ENCODE measurements at places on chromosomes 4 and X.

GRCh38 chr4:54696649-54697048 lies 38.9 kb downstream of the KIT start:
- no peak for DNase-seq

DNA sequence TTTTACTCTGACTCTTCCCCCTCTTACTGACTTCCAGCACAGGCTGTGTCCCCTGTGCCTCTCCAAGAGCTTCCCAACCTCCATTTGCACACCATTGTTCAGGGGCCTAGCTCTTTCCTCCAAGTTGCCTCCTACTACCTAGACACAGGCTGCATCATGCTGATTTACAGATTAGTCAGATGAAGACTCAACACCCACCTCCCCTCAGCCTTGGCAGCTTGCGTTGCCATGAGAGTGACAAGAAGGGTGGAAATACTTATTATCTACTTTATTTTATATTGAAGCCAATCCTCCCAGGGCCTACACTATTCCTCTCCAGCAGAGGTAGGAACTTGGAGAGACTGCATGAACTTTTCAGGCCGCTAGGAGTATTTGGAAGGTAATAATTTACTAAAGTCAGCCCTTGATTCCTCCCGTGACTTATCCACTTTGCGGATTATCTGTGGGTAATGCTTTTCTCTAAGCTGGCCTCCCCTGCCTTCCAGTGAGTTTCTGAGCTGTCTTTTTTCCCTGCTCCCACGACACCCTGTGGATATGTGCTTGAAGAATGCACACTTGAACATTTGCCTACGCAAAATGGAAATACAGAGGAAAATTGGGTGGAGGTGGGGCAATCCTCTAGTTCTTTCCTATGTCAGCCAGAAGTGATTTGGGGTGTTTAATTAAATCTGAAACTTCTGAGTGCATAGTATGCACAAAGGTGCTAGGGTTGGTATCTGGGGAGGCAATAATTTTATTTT lies 74.1 kb upstream of the TMEM164 start:
- no peak for DNase-seq

- no peak for DNase-seq
These were observed 7.4 kb downstream of the MBNL3 start for GRCh38 chrX:132481449-132481848.

GRCh38 chrX:148457279-148457678 lies 43.1 kb upstream of the AFF2 start:
- no peak for DNase-seq

- DNase-seq, result no peak
These were observed 23.8 kb downstream of the ENPP6 start for GRCh38 chr4:184193556-184194525.

DNA sequence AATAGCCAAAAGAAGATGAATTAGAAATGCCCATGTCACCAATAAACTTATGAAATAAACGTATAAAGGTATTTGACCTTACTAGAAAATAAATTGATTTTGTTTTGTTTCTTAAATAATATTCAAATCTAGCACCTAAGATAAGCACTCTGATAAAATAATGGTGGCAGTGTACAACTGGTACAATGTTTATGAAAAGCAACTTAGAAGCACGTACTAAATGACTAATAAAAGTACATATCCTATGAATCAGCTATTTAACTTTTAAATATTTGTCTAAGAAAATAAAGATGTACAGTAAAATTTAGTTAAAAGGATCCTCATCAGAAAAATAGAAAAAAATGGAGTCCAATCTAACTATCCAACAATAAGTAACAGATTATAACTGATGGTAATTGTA lies 6.7 kb downstream of the MANBA start:
- no peak for DNase-seq

DNA sequence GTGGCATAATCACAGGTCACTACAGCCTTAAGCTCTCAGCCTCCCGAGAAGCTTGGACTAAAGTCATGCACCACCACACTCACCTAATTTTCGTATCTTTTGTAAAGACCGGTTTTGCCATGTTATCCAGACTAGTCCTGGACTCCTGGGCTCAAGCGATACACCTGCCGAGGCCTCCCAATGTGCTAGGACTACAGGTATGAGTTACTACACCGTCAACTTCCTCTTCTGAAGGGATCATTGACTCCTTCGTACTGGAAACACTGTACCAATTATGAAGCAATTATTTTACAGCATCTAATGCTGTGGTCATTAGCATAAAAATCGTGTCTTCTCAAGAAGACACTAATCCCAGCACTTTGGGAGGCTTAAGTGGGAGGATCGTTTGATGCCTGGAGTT lies 35.2 kb downstream of the PDS5A start:
- DNase-seq, result no peak

DNA sequence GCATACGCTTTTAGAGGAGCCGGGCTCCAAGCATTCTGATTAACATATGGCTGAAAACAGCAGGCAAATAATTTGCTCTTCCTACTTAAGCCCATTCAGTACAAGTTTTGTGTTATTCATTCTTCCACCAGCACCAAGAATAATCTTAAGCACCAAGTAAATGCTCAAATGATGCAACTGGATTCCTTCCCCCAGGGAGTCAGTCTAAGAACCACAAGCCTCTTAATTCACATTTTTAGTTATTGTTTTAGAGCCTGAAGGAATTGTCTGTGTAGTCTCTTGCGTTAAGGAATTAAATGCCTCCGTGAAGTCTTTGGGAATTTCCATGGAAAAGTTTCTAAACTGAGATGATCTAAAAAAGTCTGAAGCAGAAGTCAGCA lies 61.5 kb upstream of the MAGEB2 start:
- DNase-seq, result peak; percentile 14

DNA sequence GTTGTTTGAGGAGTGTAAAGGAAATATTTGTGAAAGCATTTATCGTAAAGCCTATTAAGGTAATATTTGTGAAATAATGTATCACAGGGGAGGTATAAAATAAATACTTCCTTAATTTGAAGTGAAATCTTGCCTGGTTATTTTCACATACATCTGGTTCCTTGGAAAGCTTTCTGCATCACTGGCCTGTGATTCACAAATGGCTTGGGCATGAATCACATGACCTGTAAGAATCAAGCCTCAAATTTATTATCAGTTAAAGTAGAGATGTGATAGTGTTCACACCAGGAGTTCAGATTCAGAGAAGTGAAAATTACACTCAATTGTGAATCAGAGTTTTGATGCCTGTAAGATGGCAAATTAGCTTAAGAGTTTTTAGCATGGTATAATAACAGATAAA lies 1911.4 kb downstream of the STIM2 start:
- no peak for DNase-seq

DNA sequence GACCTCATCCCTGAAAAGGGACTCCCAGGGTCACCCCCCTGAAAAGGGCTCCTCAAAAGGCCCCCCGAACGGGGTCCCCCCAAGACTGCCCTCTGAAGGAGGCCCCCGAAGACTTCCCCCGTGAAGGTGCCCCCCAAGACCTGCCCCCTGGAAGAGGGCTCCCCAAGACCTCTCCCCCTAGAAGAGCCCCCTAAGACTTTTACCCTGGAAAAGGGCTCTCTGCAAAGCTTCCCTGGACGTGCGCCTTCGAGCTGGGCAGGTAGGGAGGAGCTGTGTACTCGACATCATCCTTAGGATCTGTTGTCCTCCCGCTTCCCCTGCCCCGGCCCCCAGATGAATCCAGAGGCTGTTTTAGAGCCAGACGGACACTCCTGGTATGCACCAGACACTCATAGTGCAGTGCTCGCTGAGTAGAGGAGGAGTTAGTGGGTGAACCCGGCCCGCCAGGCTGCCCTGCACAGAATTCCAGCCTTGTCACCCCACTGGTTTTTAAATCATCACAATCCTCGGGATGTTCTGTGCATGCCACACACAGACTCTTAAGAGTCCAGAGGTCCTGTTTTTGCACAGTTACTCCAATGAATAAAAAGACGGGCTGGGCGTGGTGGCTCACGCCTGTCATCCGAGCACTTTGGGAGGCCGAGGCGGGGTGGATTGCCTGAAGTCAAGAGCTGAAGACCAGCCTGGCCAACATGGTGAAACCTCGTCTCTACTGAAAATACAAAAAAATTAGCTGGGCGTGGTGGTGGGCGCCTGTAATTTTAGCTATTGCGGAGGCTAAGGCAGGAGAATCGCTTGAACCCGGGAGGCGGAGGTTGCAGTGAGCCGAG lies 5.7 kb upstream of the SLC25A6 start:
- no peak for DNase-seq

GRCh38 chr4:38058151-38058550 lies 98.0 kb downstream of the PTTG2 start:
- DNase-seq, result no peak

- no peak for DNase-seq
These were observed 155.8 kb downstream of the KCNIP4 start for GRCh38 chr4:21792736-21793135.

DNA sequence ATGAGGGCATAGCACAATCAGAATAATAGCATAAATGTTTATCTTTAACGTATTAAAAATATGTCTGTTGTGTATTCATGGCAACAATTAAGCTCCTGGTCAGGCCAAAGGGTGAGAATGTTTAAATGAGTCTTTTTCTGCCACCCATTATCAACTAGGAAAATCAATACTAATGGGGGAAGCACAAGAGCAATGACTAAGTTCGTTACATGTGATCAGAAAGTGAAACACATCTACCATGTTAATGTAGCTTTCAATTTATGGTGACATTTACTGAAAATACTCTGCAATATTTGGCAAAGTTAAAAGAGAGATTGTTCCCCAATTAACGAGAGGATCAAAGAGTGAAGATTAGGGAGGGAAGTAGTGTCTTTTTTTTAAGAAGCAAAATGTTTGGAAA lies 143.7 kb downstream of the NAA11 start:
- DNase-seq, result no peak

DNA sequence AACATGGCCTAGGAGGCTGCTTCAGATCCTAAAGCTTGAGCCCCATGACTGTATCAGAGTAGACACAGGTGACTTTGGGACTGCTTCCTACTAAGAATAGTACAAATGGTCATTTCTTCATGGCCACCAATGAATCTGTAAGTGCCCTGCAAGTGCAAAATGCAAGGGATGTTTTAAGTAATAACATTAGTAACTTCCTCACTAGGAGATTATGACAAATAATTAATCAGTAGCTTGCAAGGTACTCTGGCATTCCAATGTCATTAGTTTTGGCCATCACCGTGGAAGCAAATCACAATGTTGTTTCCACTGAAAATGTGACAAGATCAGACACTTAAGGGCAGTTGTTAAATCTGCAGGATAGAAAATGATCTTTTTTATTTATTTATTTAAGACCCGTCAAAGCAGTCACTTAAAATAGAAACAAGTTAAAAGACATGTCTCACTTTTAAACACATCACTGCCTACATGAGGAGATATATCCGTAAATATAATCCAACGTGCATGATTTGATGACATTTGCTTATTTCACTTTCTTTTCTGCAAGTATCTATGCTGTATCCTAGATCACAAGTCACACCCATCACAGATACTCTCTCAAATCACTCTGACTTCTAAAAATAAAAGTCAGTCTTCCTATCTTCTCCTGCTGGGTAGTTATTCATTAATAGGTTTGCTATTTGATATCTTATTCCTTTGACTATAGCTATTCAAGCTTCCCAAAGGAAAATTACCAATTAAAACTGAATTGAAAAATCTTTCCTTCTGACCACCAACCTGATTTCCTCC lies 400.6 kb downstream of the IL15 start:
- DNase-seq, result no peak

- no peak for DNase-seq
These were observed 214.4 kb downstream of the HS3ST1 start for GRCh38 chr4:11214281-11214680.

DNA sequence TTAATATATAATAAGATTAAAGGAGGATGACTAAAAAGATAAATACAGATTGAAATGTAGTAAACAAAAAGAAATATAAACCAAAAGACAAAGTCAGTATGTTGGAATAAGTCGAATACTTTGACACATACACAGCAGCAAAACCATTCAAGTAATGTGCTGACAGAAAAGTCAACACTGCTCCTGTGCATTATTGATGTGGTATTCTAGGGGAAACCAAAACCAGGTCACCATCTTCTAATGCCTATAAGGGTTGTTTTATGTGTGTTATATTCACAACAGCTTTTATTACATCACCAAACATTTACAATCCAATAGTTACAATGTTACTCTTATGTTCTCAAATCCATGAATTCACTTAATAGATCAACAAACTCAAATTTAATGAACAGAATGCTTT lies 111.8 kb upstream of the DKK2 start:
- DNase-seq, result no peak

DNA sequence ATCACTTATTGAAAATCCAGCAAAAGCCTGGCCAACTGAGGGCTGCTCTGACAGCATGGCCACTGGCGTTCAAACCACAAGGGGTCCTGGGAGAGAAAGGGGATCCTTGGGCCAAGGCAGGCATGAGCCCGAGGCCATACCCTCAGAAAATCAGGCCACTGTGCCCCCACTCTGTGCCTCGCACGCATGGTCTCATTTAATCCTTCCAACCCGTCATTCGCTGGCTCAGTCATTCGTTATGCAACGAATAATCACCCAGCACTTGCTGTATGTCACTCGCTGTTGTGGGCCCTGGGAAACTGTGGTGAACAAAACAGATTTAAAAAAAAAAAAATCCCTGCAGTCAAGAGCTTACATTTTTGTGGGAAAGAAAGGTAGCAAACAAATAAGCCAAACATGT lies 112.7 kb downstream of the BCOR start:
- no peak for DNase-seq

DNA sequence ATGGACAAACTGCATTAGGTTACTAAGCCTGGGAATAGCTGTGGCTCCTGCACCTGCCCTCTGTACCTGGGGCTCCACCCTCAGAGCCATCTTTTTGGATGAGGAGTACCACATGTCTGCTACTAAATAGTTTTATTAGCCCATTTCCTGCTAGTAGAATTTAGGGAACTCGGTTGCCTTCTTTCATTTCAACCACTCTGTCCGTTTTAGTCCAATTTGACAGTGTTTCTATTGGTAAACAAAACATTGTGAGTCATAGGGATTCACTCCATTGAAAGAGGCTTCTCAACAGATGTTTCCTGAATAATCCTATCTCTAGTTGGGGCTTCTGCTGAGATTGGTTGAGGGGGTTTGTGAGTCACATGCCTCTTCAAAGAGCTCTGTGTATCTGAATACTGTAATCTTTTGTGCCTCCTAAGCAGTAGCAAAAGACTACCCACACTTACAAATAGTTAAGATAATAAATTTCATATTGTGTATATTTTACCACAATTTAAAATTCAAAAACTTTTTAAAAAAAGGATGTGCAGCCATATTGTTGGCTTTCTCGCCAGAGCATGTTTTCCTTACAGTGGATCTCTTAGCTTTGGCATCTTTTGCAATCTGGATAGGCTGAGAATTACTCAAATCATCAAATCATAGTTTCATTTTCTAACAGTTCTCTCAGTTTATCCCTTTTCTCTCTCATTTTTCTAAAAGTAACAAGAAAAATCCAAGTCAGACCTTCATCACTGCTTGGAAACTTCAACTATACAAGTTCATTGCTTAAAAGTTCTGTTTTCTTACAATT lies 9.9 kb downstream of the FAM200B start:
- DNase-seq, result no peak

DNA sequence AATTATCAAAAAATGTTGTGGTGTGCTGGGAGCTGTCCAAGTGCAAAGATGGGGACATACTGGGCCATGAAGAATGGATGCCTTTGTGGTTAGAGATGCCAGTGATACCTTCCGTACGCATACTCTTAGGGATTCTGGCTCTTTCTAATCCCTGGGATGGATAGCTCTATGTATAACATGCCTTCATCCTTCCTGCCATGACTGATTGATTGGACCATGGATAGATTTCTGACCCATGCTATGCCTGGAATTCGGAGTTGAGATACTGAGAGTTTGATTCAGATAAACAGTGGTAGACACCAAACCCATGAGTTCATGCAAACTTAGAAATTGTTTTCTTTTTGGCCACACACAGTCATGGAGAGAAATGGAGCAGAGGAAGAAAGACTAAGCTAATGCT lies 147.2 kb upstream of the WDFY3 start:
- peak; percentile 34 for DNase-seq

- no peak for DNase-seq
These were observed 523.9 kb downstream of the GLUD2 start for GRCh38 chrX:121571333-121571732.
